Right kidney (tissue), 9 donors: ENCODE measurements at places on chromosomes 3 and 15.

DNA sequence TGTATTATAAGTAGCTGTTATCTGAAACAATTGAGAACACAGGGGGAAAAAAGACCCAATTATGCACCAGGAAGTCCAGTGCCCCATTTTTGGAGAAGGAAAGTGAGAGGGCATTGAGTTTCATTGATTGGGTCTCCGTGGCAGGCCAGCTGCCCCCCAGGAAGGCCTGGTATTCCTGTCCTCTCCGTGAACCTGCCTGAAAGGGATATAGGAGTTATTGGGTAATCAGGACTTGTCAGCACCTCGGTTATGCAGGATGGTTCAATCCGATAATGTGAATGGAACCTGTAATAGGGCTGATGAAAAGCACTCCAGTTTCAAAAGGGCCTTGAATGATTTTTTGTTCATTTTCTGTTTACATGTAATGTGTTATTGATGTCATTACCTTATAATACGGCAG is 122.0 kb upstream of the RARB start:
- no peak for DNase-seq

DNA sequence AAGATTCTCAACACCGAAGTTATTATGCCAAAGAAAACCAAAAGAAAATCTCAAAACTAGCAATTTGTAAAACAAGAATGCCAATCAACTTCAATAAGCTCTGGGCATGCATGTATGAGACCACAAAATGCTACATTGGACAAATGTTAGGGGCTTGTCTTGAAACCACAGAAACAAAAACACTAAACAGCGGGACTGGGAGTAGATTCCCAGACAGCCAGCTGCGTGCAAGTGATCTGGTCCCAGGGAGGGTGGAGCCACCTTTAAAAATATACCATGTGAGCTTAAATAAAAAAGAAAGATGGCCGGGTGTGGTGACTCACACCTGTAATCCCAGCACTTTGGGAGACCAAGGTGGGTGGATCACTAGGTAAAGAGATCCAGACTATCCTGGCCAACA is 163.6 kb upstream of the PRICKLE2 start:
- no peak for DNase-seq

DNA sequence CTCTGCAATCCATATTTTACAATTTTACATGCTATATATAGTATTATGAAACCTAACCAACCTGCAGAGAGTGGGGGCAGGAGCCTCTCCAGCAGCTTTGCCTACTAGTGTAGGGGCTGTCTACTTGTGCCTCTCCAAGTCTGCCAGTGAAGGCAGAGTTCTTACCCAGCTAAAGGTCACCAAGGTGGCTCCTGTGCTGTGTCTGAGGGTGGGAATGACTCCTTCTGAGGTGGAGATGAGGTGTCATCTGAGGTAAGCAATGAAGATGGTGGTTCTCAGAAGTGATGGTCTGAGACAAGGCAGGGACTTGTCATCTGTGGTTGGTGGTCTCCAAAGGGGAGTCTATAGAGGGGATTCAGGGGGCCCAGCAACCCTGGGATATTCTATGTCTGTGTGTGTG is 47.5 kb downstream of the SACM1L start:
- DNase-seq: no peak

DNA sequence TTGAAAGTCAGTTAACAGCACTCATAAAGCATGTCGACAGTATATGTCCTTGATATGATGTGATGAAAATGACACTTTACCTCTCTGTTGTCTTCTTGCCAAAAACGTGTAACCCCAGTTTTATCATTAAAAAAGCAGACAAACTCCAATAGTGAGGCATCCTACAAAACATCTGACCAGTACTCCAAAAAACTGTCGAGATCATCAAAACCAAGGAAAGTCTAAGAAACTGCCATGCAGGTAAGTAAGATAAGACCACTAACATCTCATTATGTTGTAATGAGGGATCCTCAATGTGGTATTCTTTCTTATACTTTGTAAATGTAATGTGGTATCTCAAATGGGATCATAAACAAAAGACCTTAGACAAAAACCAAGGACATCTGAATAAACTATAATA is 152.3 kb downstream of the NR1I2 start:
- DNase-seq: no peak

DNA sequence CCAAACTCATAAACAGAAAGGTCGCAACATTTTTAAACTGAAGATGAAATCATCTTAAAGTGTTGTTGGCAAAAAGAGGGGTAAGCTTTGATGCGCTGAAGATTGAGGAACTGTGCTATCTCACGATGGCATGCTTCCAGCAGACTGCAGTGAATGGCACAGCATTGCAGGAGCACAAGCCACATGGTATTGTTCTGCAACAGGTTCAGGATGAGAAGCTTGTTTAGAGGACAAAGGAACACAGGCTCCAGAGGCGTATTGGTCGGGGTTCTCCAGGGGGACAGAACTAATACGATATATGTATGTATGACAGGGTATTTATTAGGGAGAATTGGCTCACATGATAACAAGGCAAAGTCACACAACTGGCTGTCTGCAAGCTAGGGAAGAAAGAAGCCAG is 13.8 kb upstream of the PLD1 start:
- no peak for DNase-seq

GRCh38 chr3:181892848-181893247 is 181.1 kb downstream of the SOX2 start:
- no peak for DNase-seq

GRCh38 chr3:197369545-197369944 is 71.1 kb upstream of the DLG1 start:
- no peak for DNase-seq

DNA sequence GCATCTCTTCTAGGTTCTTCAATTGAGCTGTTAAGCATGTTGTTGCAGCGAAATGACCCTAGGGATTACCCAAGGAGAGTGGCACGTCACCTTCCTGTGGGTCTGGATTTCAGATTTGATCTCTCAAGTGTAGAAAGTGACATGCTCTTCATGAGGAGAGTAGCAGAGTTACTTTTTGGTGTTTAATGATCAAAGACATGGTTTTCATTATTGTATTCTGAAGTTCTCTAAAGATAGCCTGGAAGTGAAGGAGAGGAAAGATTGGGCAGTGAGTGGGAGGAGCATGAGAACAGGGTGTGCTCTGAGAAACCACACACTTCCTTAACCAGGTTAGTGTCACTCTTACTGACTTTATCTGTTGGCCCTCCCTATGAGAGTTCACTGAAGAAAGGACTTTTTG is 153.6 kb downstream of the AKAP13 start:
- no peak for DNase-seq

DNA sequence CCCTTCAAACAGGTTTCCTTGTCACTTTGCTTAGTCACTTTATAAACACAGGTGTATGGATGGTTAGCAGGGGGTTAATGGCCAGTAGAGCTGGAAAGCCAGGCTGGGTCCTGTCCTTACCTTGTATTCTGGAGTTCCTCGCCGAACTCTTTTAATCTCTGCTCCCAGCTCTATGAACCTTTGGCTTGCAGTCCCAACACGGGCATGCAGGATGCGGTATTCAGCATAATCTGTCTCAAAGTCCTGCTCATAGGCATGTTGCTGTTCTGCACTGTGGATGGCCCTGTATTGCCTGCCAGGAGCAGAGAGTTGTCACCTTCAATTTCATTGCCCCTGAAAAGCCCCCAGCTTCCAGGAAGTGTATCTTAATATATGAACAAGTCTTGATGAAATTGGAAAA is 2.7 kb downstream of the ELL3 start:
- no peak for DNase-seq

GRCh38 chr3:115804713-115805119 is 181.4 kb downstream of the GAP43 start:
- DNase-seq: no peak

DNA sequence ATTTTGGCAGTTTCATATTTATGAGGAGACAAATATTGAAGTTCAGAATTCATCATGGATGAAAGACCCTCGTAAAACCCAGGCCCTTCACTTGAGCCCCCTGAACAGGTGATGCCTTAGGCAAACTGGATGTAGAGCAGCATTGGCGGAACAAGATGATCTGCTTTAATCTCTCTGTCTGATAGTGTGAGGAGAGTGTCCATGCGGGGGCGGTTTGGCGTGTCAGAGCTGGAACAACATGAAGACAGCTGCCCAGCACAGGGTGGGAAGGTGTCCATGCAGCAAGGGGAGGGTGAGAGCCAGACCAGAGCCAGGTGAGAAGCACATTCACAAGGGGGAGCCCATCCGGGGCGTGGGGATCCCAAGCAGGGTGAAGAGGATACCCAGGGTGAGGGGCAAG is 31.8 kb upstream of the ANP32A start:
- DNase-seq: no peak

- no peak for DNase-seq
These were observed 127.6 kb downstream of the RYR3 start for GRCh38 chr15:33438396-33438795.

DNA sequence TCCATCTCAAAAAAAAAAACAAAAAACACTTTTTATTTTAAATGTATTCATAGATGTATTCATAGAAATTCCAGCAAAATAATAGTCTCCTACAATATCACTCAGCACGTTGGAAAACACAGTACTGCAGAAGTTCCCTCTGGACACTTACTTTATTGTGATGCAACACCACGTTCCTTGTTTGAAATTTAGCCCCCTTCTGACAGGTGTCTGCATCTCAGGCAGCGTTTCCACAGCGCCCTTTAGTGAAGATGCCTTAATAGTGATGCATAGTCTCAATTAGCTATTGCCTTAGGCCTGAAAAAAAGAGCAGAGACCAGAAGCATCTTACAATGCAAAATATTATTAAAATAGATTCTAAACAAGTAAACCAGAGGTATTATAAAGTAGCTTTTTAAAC is 20.3 kb downstream of the IL12A start:
- no peak for DNase-seq

DNA sequence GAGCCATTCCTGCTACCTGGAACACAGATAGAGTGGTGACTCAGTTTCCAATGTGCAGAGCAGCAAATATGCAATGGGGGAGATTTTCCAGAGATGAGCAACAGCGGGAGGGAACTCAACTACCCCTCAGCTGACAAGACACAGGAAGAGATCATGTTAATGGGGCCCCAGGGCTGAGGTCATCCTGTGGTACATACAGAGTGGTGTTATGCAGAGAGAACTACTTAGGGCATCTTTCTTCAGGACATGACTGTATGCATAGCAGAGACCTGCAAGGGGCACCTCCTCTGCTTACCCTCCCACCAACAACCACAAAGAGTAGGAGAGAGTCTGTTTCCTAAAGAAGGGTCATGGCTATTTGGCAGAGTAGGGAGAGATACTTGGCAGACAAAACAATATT is 6.8 kb upstream of the TBC1D5 start:
- no peak for DNase-seq

GRCh38 chr15:96561593-96561992 is 231.1 kb downstream of the NR2F2 start:
- no peak for DNase-seq

DNA sequence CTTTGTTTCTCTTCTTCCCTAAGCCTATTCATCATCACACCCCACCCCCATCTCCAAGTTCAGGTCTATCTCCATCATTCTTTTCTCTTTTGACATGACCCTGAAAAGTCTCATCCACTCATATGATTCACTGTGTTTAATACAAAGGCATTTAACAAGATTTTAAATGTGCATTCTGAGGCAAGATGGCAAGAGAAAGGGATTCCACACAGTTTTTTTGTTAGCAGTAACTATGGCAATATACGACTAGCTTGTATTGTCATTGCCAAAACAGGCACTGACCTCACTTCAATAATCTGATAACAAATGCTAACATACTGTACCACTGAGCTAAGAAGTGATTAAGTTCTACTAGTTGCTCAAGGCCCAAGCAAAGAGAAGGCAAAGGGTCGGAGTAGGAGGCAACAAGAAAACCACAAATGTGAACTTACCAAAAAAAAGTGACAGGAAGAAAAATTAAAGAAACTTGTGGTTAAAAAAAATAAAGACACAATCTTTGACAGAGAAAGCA is 53.2 kb downstream of the FBN1 start:
- DNase-seq: no peak

DNA sequence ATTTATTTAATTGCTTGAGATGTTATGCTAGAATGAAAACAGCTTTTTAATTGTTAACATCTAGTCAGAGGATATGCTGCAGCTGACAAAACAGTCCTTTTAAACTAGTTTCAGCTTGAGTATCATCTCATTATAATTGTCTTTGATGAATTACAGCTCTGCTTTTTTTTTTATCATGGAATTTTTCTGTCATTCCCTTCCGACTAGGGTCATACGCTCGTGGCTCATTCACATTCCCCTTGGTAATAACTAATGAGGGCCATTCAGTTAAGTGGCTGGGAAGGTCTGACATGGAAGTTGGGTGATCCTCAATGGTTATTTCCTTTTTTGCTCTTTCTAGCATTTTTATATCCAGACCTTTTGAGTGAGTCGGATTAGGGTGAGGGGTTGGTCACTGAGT is 77.0 kb downstream of the PGPEP1L start:
- no peak for DNase-seq

GRCh38 chr15:68489421-68489820 is 57.5 kb upstream of the ITGA11 start:
- DNase-seq: no peak

DNA sequence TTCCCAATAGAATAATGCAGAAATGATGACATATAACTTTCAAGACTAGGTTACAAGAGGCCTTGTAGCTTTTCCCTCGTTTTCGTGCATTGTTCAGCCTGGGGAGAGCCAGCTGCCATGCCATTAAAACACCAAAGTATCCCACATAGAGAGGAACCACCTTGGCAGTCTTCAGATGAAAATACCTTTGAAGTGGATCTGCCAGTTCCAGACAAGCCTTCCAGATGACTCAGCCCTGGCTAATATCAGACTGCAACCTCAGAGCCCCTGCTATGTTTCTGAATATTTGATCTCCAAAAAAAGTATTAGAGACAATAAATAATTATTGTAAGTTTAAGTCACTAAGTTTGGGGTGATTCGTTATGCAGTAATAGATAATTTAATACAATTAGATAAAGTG is 294.3 kb upstream of the GBE1 start:
- no peak for DNase-seq

GRCh38 chr15:29311696-29312095 is 42.1 kb upstream of the NSMCE3 start:
- no peak for DNase-seq

GRCh38 chr15:31347981-31348803 is 21.6 kb downstream of the KLF13 start:
- DNase-seq: no peak

GRCh38 chr15:74303741-74304309 is 63.6 kb downstream of the CYP11A1 start:
- DNase-seq: no peak

GRCh38 chr3:13419505-13420044 is 547 bp downstream of the NUP210 start:
- peak; percentile 79 for DNase-seq

GRCh38 chr3:25036633-25037032 is 391.4 kb upstream of the RARB start:
- DNase-seq: no peak

- DNase-seq: no peak
These were observed 149.8 kb downstream of the SERPINI1 start for GRCh38 chr3:167885277-167885676.

- DNase-seq: no peak
These were observed 300.1 kb upstream of the PROK2 start for GRCh38 chr3:72085036-72085435.

DNA sequence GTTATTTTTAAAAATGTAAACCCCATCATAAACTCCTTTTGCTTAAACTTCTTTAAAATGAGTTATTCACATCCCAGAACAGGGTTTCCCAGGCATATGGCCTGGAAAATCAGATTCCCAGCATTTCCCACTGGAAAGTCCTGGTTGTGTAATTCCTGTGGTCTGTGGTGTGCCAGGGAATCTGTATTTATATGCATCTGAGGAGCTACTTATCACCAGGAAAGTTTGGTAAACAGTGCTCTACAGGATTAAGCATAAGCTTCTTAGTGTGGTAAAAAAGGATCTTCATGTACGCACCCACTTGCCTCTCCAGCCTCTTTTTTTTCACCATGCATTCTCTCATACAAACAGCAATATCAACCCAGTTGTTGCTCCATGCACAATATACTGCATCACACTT is 28.2 kb downstream of the MEIS2 start:
- DNase-seq: no peak
